ENCODE measurements at places on chromosomes 13 and 19.

GRCh38 chr13:50012396-50013169 lies 2.7 kb upstream of the KCNRG start:
- no peak overlapping the region for H3K27ac ChIP-seq
- no peak for DNase-seq
- peaks cover 6% of the 10 kb centered on the region for H3K4me1 ChIP-seq
- no peak overlapping the region for H3K4me3 ChIP-seq
- H3K36me3 ChIP-seq: peaks cover 55% of the 10 kb centered on the region

GRCh38 chr13:32173881-32174280 lies 141.3 kb downstream of the ZAR1L start:
- no peaks in the 10 kb centered on the region for H3K27me3 ChIP-seq
- no peak for DNase-seq
- no peaks in the 10 kb centered on the region for H3K36me3 ChIP-seq
- H3K4me3 ChIP-seq: no peak overlapping the region
- H3K27ac ChIP-seq: no peak overlapping the region
- no peaks in the 10 kb centered on the region for H3K4me1 ChIP-seq

- H3K27me3 ChIP-seq: no peaks in the 10 kb centered on the region
- H3K4me1 ChIP-seq: no peaks in the 10 kb centered on the region
- H3K27ac ChIP-seq: no peak overlapping the region
- no peak for DNase-seq
Measured at GRCh38 chr13:62931853-62932252, 1516.2 kb upstream of the PCDH20 start.

DNA sequence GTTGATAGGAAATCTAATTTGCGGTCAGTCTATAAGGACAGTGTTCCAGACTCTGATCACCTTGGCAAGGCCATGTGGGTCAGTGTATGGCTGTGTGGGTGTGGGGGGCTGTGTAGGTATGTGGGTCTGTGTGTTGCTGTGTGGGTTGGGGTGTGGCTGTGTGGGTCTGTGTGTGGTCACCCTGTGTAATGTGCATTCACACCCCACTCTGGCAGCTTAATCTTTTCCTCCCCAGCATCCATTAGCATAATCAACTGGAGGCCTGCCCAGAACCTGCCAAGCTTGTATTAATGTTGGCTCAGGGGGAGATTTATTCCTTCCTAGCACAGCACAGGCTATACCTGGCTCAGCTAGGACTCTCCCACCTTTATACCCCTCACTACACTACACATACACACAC lies 203.2 kb downstream of the TUBA3C start:
- H3K4me1 ChIP-seq: no peaks in the 10 kb centered on the region
- no peaks in the 10 kb centered on the region for H3K27me3 ChIP-seq
- no peak overlapping the region for H3K27ac ChIP-seq
- H3K4me3 ChIP-seq: no peak overlapping the region
- DNase-seq: no peak

GRCh38 chr19:8566855-8567254 lies 10.4 kb downstream of the MYO1F start:
- peaks cover 5% of the 10 kb centered on the region for H3K36me3 ChIP-seq
- DNase-seq: no peak
- no peaks in the 10 kb centered on the region for H3K27me3 ChIP-seq
